ENCODE measurements at places on chromosomes 12 and 14. TPM values are rescaled to one million over a fixed set of nuclear protein-coding genes. Genes with fewer than 3 reads are reported as not detected.

The DDN gene
- 0.72 TPM for total RNA-seq

DNA sequence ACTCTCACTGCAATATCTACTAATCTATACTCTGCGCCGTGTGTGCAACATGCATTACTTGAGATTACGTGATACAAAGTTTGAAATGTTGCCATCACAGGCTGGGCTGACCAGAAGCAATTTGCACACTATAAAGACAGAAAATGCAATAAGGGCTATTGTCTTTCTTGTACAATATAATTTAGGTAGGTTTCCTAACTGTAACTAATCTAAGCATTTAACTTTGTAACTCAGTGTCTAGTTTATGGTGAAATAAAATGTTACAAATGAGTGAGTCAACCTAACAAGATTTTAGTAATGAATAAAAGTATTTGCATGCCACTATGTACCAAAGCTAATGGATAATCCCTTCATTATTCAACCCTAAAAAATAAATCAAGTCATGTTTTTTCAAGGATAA lies 57.8 kb downstream of the LRP6 start:
- no peak overlapping the region for H3K27ac ChIP-seq
- no peaks in the 10 kb centered on the region for H3K36me3 ChIP-seq

The INHBE gene
- total RNA-seq: 1.7 TPM

GRCh38 chr12:84964048-84964447 lies 51.4 kb upstream of the SLC6A15 start:
- no peak overlapping the region for H3K4me3 ChIP-seq
- H3K27me3 ChIP-seq: no peaks in the 10 kb centered on the region
- no peaks in the 10 kb centered on the region for H3K4me1 ChIP-seq
- H3K36me3 ChIP-seq: no peaks in the 10 kb centered on the region
- DNase-seq: no peak

DNA sequence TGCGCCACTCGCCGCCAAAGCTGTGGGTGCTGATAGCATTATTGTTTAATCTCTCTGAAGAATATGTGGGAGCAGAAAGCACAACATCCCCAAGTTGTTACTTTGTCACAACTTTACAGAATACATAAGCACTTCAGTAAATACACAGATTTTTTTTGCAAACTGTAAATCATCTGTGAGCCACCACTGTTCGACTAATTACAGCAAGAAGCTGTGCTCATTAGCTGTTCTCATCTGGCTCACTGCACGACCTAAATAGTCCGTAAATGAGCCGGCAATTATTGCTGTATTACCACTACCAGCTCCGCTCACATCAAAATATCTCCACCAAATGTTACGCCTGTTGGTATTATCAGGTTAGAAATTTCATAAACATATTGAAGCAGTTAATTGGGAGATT lies 228.9 kb upstream of the PRKD1 start:
- H3K36me3 ChIP-seq: no peaks in the 10 kb centered on the region
- H3K27ac ChIP-seq: no peak overlapping the region
- DNase-seq: no peak
- no peaks in the 10 kb centered on the region for H3K27me3 ChIP-seq

DNA sequence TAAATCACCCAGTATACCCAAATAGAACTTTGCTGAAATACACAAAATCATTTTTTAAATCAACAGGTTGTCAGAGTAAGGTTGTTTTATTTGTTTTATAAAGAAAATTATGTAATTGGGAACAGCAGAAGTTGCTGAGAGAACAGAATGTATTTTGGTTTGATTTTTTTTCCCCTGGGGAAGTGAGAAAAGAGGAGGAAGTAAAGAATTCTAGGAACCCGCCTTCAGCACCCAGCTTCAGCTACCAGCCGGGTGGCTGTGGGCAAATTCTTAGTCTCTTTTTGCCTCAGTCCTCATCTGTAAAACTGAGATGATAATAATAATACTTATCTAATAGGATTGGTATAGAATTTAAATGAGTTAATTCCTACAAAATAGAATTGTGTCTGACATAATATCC lies 119.4 kb downstream of the SRGAP1 start:
- no peak for DNase-seq
- no peak overlapping the region for H3K4me3 ChIP-seq
- H3K27me3 ChIP-seq: peaks cover 2% of the 10 kb centered on the region
- H3K27ac ChIP-seq: no peak overlapping the region
- no peaks in the 10 kb centered on the region for H3K36me3 ChIP-seq

DNA sequence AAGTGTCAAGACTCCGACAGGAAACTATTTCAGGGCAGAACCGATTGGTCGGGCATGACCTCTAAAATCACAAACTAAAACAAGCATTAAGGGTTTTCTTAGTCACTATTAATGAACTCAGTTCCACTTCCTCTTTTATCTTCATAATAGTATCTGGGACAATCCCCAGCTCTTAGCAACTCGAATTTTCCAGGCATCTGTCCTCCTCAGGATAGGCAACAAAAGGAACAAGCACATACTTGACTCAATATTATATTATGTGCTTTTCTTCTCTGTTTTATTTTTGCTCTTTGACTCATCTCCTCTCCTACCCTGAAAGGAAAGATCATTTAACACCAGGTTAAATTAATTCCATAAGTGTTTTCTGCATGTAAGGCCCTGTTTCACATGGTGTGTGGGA lies 638.3 kb upstream of the TBX3 start:
- no peak overlapping the region for H3K27ac ChIP-seq
- H3K4me3 ChIP-seq: no peak overlapping the region
- no peaks in the 10 kb centered on the region for H3K36me3 ChIP-seq
- no peak for DNase-seq
- H3K4me1 ChIP-seq: no peaks in the 10 kb centered on the region

DNA sequence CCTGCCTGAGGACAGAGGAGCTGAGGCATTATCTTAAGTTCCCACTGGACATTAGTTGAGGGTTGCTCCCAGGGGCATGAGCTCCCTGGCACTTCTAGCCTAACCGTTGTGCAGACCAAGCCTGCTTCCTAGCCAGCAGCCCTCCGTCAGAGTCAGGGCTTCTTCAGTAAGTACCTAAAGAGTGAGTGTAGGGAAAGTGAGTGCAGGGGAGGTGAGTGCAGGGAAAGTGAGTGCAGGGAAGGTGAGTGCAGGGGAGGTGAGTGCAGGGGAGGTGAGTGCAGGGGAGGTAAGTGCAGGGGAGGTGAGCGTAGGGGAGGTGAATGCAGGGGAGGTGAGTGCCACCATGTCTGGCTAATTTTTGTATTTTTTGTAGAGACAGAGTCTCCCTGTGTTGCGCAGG lies 190.5 kb downstream of the ESRRB start:
- no peak overlapping the region for H3K27ac ChIP-seq
- no peak for DNase-seq
- H3K27me3 ChIP-seq: no peaks in the 10 kb centered on the region

The B4GALNT1 gene
- 1.4 TPM for total RNA-seq

The BICDL1 gene
- 107 TPM for total RNA-seq

The SLCO1B1 gene
- total RNA-seq: not detected

- H3K27ac ChIP-seq: no peak overlapping the region
- DNase-seq: no peak
- no peak overlapping the region for H3K4me3 ChIP-seq
- no peaks in the 10 kb centered on the region for H3K36me3 ChIP-seq
- H3K4me1 ChIP-seq: no peaks in the 10 kb centered on the region
- H3K27me3 ChIP-seq: no peaks in the 10 kb centered on the region
These were observed 184.3 kb upstream of the RTL1 start for GRCh38 chr14:101087614-101088394.

- DNase-seq: no peak
- no peaks in the 10 kb centered on the region for H3K27me3 ChIP-seq
- H3K4me3 ChIP-seq: no peak overlapping the region
- no peaks in the 10 kb centered on the region for H3K36me3 ChIP-seq
These were observed 253.2 kb downstream of the CACNA1C start for GRCh38 chr12:2306012-2306411.

DNA sequence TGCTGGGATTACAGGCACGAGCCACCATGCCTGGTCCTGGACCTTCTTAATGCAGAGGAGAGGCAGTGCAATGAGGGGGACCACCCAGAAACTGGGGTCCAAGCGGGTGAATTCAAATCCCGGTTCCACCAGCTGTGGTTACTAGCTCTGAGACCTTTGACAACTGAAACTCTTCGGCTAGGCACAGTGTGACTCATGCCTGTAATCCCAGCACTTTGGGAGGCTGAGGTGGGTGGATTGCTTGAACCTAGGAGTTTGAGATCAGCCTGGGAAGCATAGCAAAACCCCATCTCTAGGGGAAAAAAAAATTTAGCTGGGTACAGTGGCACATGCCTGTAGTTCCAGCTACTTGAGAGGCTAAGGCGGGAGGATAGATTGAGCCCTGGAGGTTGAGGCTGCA lies 5.0 kb upstream of the CD4 start:
- H3K27ac ChIP-seq: no peak overlapping the region
- H3K27me3 ChIP-seq: no peaks in the 10 kb centered on the region
- no peak overlapping the region for H3K4me3 ChIP-seq
- peaks cover 1% of the 10 kb centered on the region for H3K36me3 ChIP-seq
- DNase-seq: no peak

GRCh38 chr14:81031488-81031887 lies 76.1 kb downstream of the TSHR start:
- no peak overlapping the region for H3K4me3 ChIP-seq
- H3K27ac ChIP-seq: no peak overlapping the region
- peaks cover 4% of the 10 kb centered on the region for H3K36me3 ChIP-seq
- H3K27me3 ChIP-seq: no peaks in the 10 kb centered on the region

- peaks cover 46% of the 10 kb centered on the region for H3K4me1 ChIP-seq
- H3K4me3 ChIP-seq: no peak overlapping the region
- no peaks in the 10 kb centered on the region for H3K27me3 ChIP-seq
- H3K27ac ChIP-seq: peak overlapping the region; percentile 57
- H3K36me3 ChIP-seq: peaks cover 19% of the 10 kb centered on the region
These were observed 4.0 kb downstream of the TRIP11 start for GRCh38 chr14:92035890-92036289.

- no peak overlapping the region for H3K27ac ChIP-seq
- no peak for DNase-seq
- H3K4me1 ChIP-seq: no peaks in the 10 kb centered on the region
- no peak overlapping the region for H3K4me3 ChIP-seq
- H3K36me3 ChIP-seq: no peaks in the 10 kb centered on the region
These were observed 627.1 kb downstream of the TMTC2 start for GRCh38 chr12:83313827-83314226.

The KRT80 gene
- not detected for total RNA-seq

The NDUFA12 gene
- 128 TPM for total RNA-seq

The SEC23A gene
- total RNA-seq: 45.4 TPM

DNA sequence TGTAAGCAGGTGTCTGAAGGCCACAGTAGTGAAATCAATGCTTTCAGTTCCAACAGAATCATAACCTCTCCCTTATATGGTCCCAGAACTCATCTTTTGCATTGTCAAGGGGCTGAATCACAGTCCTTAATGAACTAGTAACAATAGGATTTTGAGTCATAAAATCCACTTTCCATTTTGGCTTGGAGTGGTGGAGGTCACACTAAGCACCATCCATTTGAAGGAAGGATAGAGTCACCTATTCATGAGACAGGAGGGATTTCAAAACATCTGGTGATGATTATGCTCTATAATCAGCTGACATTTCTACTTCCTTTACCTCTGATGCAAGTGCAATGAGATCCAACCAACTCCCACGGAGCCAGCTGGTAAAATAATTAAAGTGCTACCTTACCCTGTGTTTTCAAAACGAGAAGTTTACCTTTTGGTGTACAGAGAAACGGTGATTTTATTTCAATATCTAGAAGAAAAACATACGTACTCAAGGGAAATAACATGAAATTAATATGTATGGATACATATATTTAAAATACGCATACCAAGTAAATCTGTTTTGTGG lies 59.1 kb downstream of the TMEM132D start:
- H3K36me3 ChIP-seq: no peaks in the 10 kb centered on the region
- H3K4me1 ChIP-seq: no peaks in the 10 kb centered on the region
- no peak for DNase-seq
- no peak overlapping the region for H3K4me3 ChIP-seq
- H3K27ac ChIP-seq: no peak overlapping the region
- no peaks in the 10 kb centered on the region for H3K27me3 ChIP-seq

The FSCB gene
- not detected for total RNA-seq

DNA sequence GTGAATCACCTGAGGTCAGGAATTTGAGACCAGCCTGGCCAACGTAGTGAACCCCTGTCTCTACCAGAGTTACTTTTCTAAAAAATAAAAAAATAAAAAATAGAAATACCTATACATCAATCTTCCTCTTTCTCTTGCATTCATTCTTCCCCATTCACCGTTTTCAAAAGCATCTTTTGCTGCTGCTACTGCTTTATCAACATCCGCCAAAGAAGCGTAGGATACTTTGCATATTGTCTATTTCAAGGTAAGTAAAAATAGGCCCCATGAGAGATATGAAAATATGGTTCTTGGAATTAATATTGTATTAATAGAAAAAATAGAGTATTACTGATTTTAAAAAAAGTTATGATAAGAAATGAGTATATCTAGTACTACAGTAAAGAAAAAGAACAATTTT lies 32.3 kb downstream of the ALDH1L2 start:
- DNase-seq: no peak
- H3K4me1 ChIP-seq: peaks cover under 1% of the 10 kb centered on the region
- no peak overlapping the region for H3K27ac ChIP-seq
- H3K27me3 ChIP-seq: no peaks in the 10 kb centered on the region
- H3K4me3 ChIP-seq: no peak overlapping the region
- H3K36me3 ChIP-seq: peaks cover 8% of the 10 kb centered on the region

GRCh38 chr14:65927931-65928356 lies 515.4 kb downstream of the FUT8 start:
- no peaks in the 10 kb centered on the region for H3K36me3 ChIP-seq
- DNase-seq: peak; percentile 95
- H3K4me1 ChIP-seq: peaks cover 48% of the 10 kb centered on the region
- H3K27ac ChIP-seq: peak overlapping the region; percentile 75
- H3K4me3 ChIP-seq: peak overlapping the region; percentile 34
- no peaks in the 10 kb centered on the region for H3K27me3 ChIP-seq

DNA sequence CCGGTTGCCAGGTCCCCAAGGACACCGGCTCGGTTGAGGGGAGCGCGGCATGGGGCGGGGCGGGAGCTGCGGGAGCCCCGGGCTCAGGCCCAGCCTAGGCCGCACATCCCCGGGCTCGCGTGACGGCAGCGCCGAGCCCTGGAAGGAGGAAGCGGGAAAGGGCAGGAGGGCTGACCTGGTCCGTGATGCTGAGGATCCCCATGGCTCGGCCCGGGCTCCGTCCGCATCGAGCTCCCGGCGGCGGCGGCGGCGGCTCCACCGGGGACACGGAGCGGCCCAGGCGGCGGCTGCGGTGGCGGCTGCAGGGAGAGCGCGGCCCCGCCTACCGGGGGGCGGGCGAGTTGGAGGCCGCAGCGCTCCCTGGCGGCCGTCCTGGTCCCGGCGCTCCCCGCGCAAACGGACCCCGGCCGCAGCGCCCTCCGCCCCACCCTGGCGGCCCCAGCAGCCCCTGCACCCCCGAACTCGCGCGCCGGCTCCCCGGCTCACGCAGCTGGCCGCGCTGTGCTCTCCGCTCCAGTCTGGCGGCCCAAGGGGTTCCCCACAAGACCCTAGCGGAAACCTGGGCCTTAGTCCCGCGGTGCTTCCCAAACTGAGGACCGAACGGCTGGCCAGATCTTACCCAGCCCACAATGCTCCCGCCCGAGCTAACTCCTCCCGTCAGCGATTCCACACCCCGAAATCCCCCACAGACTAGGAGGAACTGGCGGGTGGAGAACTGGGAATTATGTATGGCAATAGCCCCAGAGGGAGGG lies at the start of gene ANKRD52:
TSS of gene ANKRD52 (minus strand) at position 317 of the 752 bp plus-strand sequence. CDS start at position 202, 115 bp downstream.
- H3K4me1 ChIP-seq: peaks cover 19% of the 10 kb centered on the region
- peaks cover 18% of the 10 kb centered on the region for H3K36me3 ChIP-seq
- DNase-seq: peak; percentile 81
- peak within 1 kb of the TSS; percentile 87 for H3K27ac ChIP-seq

- no peaks in the 10 kb centered on the region for H3K4me1 ChIP-seq
- no peak overlapping the region for H3K27ac ChIP-seq
- no peaks in the 10 kb centered on the region for H3K27me3 ChIP-seq
- no peak for DNase-seq
- no peaks in the 10 kb centered on the region for H3K36me3 ChIP-seq
- H3K4me3 ChIP-seq: no peak overlapping the region
These were observed 160.4 kb upstream of the SSTR1 start for GRCh38 chr14:38047195-38047902.
